CD4-positive, alpha-beta T cell treated with Interleukin-4 for 1 hour (primary cell): ENCODE measurements at places on chromosomes 2 and 18.

- peak; percentile 13 for DNase-seq
Measured at GRCh38 chr2:152468899-152469692, 134.1 kb downstream of the FMNL2 start.

- DNase-seq: no peak
Measured at GRCh38 chr2:75547345-75548035, 13.2 kb downstream of the EVA1A start.

- DNase-seq: peak; percentile 26
Measured at GRCh38 chr2:15965564-15966019, 25.2 kb downstream of the MYCN start.

DNA sequence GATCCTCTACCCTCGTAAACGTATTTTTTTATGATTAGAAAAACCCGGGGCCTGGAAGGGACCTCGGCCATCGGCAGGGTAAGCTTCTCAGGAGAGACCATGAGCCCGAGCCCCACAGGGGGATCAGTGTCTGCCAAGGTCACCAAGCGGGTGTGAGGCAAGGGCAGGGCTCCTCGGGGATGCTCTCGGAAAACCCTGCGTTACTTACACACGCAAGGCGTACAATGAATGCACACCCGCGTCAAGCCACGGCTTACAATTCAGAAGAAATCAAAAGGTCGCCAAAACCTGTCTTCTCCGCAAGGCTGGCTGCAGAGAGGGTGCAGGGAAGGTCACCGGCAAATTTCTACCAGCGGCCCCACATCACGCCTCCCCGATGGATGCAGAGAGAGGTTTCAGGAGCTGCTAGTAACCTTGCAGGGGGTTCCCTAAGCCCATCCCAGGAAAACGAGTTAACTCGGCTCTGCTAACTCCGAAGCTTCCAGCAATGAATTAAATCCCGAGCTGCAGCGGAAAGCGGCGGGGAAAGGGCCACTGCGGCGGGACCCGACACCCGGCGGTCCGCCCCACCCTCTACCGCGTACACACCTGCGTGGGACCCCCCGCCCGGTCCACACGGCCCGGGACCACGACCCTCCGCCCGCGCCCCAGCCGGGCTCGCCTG, 638 bp downstream of the ST3GAL5 start:
- peak; percentile 44 for DNase-seq

DNA sequence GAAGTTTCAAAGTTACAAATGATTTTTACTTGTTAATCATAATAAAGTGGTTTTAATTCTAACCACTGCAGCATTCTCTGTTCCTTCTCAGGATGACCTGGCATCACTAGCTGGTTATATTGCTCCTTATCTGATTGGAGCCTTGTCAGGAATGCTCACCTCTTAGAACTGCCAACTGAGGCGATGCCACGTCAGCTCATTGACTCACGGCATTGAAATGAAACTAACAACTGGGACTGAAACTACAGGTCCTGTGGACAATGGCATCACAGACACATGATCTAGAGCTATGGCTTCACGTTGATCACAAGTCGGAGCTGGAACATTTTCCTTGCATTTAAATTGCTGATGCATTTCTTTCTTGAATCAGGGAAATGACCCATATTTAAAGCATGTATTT, 54.9 kb upstream of the MAP2 start:
- DNase-seq: no peak

- no peak for DNase-seq
Measured at GRCh38 chr2:235928751-235929370, 239.3 kb downstream of the GBX2 start.

- DNase-seq: no peak
Measured at GRCh38 chr2:168978461-168978861, 52.7 kb downstream of the ABCB11 start.

- no peak for DNase-seq
Measured at GRCh38 chr2:49416252-49416651, 261.9 kb upstream of the FSHR start.

- DNase-seq: no peak
Measured at GRCh38 chr18:78936251-78937005, 43.2 kb upstream of the SALL3 start.

DNA sequence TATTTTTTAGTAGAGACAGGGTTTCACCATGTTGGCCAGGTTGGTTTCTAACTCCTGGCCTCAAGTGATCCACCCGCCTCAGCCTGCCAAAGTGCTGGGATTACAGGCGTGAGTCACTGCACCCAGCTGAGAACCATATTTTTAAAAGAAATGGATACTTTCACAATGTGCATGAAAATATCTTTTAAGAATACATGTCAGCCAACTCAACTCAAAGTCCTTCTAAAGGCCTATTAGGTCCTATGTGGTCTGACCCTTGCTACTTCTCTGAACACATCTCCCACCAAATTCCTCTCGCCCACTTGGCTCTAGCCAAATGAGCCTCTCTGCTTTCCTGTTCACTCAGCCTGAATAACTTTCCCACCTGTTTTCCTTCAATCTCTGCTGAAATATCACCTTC, 119.6 kb downstream of the MTX2 start:
- DNase-seq: no peak

DNA sequence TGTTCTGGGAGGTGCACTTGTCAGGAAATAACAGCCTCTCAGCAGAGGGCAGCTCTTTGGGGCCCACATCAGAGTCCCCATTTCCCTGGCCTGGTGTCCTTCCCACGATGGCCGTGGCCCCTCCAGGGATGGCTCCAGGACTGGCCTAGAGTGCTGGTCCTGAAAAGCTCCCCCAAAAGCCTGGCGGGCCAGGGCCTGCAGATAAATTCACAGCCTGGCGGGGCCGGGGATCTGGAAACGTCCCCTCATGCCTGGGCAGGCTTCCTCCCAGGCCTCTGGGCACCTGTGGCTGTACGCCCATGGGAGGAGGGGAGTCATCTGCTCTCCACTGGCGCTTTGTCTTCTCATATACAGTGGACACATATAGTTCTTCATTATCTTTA, 52.6 kb upstream of the HS6ST1 start:
- no peak for DNase-seq

DNA sequence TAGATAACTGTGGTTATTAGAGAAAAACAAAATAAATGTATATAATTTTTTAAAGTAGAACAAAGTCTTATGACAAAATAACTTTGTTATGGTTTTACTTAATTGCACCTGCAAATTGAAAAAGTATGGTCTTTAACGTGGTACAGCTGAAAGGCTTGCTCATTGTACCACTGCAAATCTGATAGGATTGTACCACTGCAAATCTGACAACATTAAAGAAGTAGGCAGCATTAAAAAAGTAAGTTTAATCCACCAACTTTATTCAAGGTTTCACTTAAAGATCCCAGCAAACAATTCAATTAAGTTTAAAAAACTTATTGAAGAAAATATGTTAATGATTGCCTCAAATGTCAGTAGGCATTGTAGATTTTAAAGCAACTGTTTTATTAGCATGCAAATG, 4.7 kb downstream of the SP5 start:
- DNase-seq: no peak

- no peak for DNase-seq
Measured at GRCh38 chr2:149954981-149955600, 367.5 kb upstream of the MMADHC start.

DNA sequence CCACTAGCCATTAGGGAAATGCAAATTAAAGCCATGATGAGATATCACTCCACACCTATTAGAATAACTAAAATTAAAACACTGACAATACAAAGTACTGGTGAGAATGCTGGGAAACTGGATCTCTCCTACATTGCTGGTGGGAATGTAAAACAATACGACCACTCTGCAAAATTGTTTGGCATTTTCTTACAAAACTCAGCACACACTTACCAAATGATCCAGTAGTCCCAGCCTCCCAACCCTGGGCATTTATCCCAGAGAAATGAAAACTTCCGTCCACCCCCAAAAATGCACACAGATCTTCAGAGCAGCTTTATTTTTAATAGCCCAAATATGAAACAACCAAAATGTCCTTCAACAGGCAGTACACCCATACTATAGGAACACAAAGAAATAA, 8.9 kb upstream of the TMSB10 start:
- no peak for DNase-seq

GRCh38 chr2:235727174-235727573, 233.3 kb downstream of the AGAP1 start:
- no peak for DNase-seq

- DNase-seq: no peak
Measured at GRCh38 chr2:216860426-216861137, 718 bp upstream of the TNP1 start.

- no peak for DNase-seq
Measured at GRCh38 chr2:38866773-38867443, 8.8 kb downstream of the DHX57 start.

- DNase-seq: no peak
Measured at GRCh38 chr18:34993289-34993688, 47.9 kb upstream of the MAPRE2 start.

DNA sequence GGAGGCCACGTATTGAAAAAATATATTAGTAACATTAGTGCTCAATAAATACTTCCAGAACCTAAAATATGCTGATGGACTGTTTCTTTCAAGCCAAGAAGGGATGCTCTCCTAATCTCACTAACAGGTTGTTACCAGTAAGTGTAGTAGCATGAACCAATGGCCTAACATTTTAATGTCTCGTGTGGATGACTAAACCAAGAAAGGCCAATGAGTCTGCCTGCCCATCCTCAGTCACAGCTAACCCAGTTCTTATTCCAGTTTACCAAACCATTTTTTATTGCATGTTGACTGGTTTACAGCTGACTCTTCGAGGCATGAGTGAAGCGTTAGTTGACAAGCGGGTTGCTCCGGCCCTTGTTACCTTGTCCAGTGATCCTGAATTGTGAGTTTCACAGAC, 45.1 kb upstream of the TNFRSF11A start:
- no peak for DNase-seq

GRCh38 chr2:187982668-187983067, 309.0 kb upstream of the GULP1 start:
- DNase-seq: no peak

GRCh38 chr2:33321236-33321771, 155.1 kb upstream of the RASGRP3 start:
- no peak for DNase-seq

DNA sequence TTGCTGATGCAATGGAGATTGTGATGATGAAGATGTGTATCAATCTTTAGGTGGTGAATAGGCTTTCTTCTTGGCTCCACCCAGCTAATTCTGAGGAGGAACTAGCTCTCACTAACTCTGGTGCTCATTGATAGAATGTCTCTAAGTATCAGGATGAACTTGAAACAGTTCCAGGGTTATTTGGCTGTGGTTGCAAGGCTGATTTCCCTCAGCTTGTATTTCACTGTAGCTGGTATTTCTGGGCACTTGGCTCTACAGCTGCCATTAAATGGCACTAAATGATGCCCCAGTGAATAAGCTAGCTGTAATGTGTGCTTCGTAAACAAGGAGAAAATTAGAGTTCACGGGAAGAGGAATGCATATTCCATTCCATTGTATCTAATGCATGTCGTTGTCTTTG, 241.2 kb downstream of the RPIA start:
- no peak for DNase-seq

- no peak for DNase-seq
Measured at GRCh38 chr2:5845798-5846330, 153.7 kb downstream of the SOX11 start.

DNA sequence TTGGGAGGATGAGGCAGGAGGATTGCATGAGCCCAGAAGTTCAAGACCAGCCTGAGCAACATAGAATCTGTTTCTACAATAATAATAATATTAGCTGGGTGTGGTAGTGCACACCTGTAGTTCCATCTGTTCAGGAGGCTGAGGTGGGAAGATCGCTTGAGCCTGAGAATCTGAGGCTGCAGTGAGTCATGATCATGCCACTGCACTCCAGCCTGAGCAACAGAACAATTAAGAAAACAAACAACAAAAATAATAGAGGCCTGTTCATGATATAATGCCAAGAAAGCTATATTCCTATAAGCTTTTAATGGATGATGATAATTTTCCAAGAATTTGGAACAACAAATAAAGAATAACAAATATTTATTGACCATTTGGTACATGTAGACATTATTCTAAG, 6.9 kb upstream of the CCBE1 start:
- no peak for DNase-seq

DNA sequence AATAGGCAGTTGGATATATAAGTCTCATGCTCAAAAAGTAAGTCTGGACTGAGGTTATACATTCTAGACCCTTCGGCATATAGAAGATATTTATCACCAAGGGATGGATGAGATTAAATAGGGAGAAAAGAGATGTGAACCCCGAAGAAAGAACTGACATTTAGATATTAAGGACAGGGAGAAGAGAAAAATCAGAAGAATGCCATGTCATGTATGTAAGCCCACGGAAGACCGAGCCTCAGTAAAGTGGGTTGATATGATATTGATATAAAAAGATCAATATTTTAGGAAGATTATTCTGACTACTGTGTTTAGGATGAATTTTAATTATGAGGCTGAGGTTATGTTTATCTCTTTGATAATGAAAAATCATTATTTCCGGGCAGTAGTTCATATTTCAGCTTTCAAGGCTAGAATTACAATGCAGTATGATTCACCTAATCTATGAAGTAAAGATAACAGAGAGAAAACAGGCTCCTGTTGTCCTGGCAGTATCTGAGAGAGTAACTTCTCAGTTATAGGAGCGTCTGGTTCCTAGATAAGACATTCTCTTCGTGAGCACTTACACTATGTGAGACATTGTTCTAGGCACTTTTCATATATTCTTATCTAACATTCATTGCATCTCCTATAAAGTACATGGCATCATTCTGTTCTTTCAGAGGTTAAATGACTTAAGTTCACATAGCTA, 83.0 kb downstream of the UBR3 start:
- no peak for DNase-seq

DNA sequence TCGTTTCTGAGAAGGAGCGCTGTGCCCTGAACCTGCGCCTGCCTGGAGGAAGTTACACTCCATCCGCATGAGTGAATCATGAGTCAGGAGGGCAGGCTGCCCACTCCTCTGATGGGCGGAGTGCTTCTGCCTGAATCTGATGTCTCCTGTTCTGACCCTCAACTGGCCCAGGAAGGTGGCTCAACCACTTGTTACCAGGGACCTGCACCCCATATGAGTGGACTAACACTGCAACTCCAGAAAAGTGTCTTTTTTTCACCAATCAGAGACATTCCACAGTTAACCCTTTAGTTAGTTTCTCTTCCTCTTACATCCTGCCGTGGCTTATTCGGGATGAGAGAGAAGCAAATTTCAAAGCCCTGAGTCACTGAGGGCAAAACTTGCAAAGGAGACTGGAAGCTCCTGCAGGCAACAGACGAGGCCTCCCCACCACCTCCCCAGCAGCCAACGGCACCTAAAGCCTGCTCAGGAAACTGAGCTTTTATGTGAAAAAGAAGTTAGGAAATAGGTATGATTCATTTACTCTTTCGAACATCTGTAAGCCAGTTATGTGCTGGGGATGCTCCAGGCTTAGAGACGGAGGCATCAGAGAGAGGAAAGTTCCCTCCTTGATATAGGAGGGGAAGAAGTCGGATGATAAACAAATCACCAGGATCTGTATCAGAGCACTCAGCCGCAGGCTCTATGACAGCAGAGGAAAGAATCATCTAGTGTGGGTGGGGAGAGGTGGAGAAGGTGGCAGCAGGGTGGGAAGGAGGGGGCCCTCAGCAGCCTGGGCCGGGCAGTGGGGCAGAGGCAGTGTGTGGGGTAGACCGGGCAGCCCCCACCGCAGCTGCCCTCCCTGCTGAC, 30.9 kb downstream of the MBP start:
- peak; percentile 50 for DNase-seq

- no peak for DNase-seq
Measured at GRCh38 chr2:230218421-230218820, 1.4 kb downstream of the SP110 start.
